Hematopoietic multipotent progenitor cell treated with erythropoietin and hydrocortisone succinate and interleukin-3 and kit ligand, for 6 days (in vitro differentiated cells): ENCODE measurements at places on chromosomes 3 and 15.

GRCh38 chr15:71748293-71748718, 62.0 kb upstream of the NR2E3 start:
- no peak for DNase-seq

DNA sequence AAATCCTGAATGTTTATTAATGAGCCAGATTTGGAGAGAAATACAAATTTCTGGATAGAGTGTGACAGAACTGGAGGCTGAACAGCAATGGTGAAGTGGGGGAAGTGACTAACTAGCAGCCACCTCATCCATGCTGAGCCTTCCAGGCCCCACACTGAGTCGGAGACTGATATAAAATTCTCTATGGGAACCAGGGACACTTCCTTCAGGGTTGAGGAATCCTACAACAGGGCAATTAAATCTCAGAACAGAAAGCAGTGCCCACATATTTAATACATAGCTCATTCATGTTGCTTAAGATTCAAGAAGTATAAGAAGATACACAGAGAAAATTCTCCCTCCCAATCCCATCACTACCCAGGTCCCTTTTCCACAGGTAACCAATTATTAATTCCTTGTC, 49.3 kb downstream of the HACD2 start:
- no peak for DNase-seq

GRCh38 chr3:47133641-47134040, 30.3 kb downstream of the SETD2 start:
- DNase-seq, result no peak

DNA sequence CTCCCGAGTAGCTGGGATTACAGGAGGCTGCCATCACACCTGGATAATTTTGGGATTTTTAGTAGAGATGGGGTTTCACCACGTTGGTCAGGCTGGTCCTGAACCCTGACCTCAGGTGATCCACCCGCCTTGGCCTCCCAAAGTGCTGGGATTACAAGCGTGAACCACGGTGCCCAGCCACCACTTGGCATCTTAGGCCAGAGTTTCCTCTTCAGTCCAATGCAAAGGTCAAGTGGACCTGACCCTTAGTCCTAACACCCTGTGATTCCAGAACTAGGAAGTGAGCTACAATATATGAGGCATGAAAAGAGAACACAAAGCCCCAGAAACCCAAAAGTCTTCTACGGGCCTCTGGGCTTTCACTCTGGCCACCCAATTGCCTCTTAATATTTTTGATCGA, 5.3 kb downstream of the MYLK start:
- DNase-seq, result no peak

DNA sequence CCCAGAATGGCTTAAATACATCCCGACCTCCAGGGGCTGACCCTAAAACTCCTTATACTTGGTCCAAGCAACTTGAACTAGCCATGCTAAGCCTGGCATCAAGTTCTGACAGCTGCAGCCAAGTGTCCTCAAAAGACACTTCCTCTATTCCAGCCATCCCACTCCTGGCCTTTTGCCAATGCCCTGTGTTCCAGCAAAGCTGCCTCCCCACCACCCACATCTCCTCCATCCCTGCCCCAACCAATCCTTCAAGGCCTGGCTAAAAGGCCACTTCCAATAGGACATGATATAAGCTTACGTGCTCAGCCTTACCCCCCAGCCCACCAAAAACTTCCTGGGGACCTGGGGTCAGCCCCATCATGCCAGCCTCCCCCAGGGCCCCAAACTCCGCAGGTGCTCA, 40.9 kb downstream of the SEMA3G start:
- DNase-seq, result no peak

DNA sequence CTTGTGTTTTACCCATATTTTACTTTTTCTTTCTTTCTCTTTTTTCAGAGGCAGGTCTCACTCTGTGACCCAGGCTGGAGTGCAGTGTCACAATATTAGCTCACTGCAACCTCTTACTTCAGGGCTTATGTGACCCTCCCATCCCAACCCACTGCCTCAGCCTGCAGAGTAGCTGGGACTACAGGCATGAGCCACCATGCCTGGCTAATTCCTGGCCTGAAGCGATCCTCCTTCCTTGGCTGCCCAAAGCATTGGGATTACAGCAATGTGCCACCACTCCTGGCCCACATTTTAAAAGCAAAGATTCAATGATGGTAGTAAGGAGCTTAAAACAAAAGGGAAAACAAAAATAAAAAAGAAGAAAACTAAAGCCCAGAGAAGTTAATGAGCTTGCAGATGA, 11.1 kb upstream of the CDV3 start:
- DNase-seq, result no peak

DNA sequence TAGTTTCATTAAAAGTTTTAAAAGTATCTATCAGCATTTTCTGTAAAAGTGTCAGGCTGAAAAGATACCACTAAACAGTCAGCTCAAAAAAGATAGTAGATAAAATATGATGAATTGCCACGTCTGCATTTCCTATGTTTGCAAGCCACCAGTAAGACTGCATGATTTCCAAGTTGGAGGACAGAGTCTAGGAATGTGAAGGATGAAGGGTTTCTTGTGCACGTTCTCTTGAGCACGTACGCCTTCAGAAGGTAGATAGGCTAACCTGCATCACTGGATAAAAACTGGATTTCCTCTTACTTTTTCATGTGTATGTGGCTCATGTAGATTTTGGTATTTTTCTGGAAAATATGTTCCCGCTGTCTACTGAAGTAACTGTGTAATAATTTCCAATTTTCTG, 9.9 kb upstream of the SEMA6D start:
- no peak for DNase-seq

- DNase-seq, result no peak
Measured at GRCh38 chr15:52464478-52464877, 64.2 kb downstream of the MYO5A start.

DNA sequence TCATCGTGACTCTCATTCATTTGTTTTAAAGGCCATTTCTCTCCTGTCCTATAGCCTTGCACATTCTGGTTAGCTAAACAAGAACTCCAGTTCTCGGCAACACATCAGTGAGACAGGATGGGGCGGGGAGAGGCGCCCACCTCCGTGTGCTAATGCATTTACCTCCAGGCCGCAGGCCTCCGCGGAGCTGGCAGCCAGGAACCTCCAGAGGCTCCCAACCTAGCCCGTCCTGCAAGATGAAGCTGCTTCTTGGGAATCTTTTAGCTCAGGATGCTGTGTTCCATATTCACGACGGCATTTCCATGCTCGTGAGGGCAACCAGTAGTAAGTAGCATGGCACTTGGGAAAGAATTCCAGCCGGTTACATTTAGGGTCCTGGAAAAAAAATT, 47.9 kb downstream of the RGMA start:
- no peak for DNase-seq

DNA sequence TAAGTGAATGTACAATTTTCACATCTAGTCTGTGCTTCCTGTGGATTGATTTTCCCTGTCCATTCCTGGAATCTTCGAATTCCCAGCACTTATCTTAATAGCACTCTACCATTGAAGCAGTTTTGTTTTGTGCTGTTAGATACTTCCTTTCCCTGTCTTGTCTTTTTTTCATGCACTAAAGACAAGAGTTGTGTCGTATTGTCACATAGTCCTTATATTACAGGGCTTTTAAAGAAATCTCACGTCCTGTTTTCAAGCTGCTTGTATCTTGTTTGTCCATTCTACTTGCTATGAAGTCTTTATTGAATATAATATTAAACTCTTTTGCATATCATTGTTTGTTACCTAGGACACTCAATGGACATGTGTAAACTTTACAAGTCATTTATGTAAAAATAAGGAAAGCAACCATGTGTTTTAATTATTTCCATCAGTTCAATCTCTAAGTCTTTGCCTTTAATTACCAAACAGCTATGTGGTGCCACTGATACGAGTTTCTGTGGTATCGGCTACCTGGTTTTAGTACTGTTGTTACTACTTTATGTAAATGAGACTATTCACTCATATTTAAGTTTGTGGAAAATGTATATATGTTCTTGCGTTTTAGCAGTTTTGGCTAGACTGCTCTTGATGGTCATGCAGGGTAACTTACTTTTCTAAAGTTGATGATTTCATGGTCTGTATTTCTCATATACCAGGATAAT, 10.3 kb downstream of the PIK3CA start:
- no peak for DNase-seq

DNA sequence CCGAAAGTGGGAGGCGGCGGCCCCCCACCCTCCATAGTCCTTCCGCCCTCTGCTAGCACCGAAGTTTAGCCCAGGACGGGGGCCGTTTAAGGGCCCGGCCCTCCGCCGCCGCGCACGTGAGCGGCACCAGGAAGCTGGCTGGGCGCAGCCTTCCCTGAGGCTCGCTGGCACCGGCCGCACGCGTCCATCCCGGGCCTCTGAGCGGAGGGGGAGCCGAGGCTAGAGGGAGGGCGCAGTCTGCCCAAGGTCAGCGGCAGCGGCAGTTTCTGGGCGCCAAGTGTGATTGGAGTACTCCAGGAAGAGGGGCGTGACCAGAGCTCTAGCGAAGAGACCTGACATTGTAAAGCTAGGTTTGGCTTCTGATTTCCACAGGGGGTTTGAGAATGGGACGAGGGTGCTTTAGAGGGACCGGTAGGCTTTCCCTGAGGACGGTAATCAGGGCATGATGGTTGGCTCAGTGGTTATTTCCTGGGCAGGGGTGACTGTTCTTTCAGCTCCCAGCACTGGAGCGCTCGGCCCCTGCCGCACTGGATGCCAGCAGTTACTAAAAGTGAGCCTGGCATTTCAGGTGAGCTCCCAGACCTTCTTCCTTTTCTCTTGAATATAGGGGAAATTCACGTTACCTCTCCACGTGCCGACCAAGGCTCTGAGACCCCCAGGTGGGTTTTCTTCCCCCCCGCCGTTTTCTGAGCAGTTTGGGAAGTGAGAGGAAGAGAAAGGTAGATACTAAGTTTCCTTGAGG, 853 bp downstream of the TEX264 start:
- DNase-seq, result peak; percentile 92

- DNase-seq, result no peak
Measured at GRCh38 chr3:22916933-22917332, 286.2 kb upstream of the UBE2E2 start.

DNA sequence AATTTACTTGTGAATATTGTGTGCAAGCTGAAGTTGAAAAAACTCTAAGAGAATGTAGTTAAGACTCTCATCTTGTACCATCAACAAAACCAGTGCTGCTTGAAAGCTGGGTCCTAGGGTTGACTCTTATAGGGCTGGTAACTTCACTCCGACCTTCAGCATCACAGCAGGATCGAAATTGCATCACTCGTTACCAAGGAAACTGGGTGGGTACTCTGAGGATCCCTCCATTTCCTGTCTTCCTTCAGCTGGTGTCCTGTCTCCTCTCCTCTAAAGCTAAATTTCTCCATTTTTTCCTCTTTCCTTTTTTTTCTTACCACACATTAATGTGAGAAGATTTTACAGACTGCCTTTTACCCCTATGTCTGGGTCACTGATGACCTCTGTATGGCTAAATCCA, 3.0 kb upstream of the APH1B start:
- DNase-seq, result no peak
